ENCODE measurements at places on chromosomes 7 and 10.

GRCh38 chr7:108605559-108606201 lies 36.0 kb downstream of the DNAJB9 start:
- DNase-seq = no peak

DNA sequence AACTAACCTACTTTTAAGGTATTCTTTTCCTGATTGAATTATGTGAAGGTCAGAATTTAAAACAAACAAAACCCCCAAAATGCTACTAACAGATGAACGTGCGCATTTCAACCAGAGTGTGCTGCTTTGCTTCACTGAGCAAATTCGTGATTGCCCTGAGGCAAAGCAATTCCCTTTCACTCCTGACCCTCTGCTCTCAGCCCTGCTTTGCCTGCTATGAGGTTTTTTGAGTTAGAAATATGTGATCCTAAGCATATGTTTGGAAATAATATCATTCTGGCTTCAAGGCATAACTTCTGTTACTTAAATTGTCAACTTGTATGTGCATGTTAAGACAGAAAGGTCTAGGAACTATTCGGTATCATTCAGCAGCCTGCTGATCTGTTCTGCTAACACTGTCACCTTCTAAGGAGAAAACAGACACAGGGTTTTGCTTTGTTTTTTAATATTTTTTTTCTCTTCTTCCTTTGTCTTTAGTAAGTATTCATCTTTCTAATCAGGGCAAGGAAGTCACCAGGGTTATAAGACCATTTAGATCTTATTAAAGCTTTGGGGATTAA lies 124.2 kb downstream of the GNAT3 start:
- no peak for DNase-seq

- no peak for DNase-seq
Measured at GRCh38 chr7:112005205-112005775, 200.9 kb downstream of the DOCK4 start.

DNA sequence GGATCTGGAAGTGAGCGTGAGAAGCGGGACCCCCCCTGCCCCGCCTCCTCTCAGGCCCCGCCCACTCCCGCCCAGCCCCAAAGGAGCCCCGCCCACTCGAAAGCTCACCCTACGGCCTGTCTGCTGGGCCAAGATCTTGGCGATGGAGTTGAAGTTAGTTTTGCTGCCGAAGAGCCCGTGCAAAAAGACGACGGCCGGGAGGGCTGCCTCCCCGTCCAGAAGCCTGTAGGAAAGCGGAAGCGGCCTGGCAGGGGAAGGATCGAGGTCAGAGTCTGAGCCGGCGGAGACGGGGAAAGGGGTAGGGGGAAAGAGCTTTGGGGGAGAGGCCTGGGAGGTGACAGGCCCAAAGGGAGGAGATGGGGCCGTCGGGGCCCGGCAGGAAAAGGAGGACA lies 386 bp downstream of the ABHD11 start:
- peak; percentile 34 for DNase-seq

GRCh38 chr7:54967377-54967776 lies 51.4 kb upstream of the EGFR start:
- no peak for DNase-seq

- DNase-seq = no peak
Measured at GRCh38 chr10:120483006-120483405, 26.0 kb downstream of the PLPP4 start.

- no peak for DNase-seq
Measured at GRCh38 chr10:68135362-68135761, 26.1 kb downstream of the MYPN start.

- no peak for DNase-seq
Measured at GRCh38 chr10:132849546-132850031, 63.6 kb upstream of the NKX6-2 start.
